ENCODE measurements at places on chromosomes 16 and 17. TPM values are rescaled to one million over a fixed set of nuclear protein-coding genes. Genes with fewer than 3 reads are reported as not detected.

C1QL1 gene
- 0.74 TPM for total RNA-seq

EPOP gene
- 0.33 TPM for total RNA-seq

MFAP4 gene
- 65.6 TPM for total RNA-seq

FA2H gene
- total RNA-seq = not detected

PIPOX gene
- total RNA-seq = 0.60 TPM

NKD1 gene
- total RNA-seq = 1.5 TPM

CENPX gene
- 26.3 TPM for total RNA-seq

NDRG4 gene
- total RNA-seq = 763 TPM

CD68 gene
- 25.5 TPM for total RNA-seq

NTN1 gene
- 60.3 TPM for total RNA-seq

SPATA32 gene
- not detected for total RNA-seq

TLCD3B gene
- not detected for total RNA-seq

HBA1 gene
- 78.7 TPM for total RNA-seq

ZNF668 gene
- 5.3 TPM for total RNA-seq

CSHL1 gene
- total RNA-seq = not detected

CLEC18C gene
- total RNA-seq = not detected

ITGAD gene
- total RNA-seq = not detected

DNAH17 gene
- not detected for total RNA-seq

CDH15 gene
- total RNA-seq = not detected

MYH3 gene
- 0.88 TPM for total RNA-seq

KRT23 gene
- total RNA-seq = 0.33 TPM

KIF2B gene
- total RNA-seq = not detected

SKA2 gene
- 37.9 TPM for total RNA-seq

HSPB9 gene
- not detected for total RNA-seq

MYOCD gene
- total RNA-seq = 57.3 TPM

DNAI2 gene
- not detected for total RNA-seq

PRAC1 gene
- not detected for total RNA-seq

KRTAP2-1 gene
- not detected for total RNA-seq

HOXB4 gene
- 0.25 TPM for total RNA-seq

TBC1D3G gene
- not detected for total RNA-seq

GINS2 gene
- total RNA-seq = 0.44 TPM

PERCC1 gene
- total RNA-seq = not detected

SKAP1 gene
- total RNA-seq = 0.27 TPM

KRT40 gene
- not detected for total RNA-seq

TMEM204 gene
- 27.1 TPM for total RNA-seq

SLC38A8 gene
- not detected for total RNA-seq

C17orf100 gene
- 0.69 TPM for total RNA-seq

TPSB2 gene
- 3.6 TPM for total RNA-seq

G6PC1 gene
- total RNA-seq = not detected

PRSS33 gene
- total RNA-seq = not detected

SLC16A5 gene
- total RNA-seq = 8.4 TPM

BAIAP3 gene
- total RNA-seq = 3.9 TPM

UBE2O gene
- 35.7 TPM for total RNA-seq

Measured in left ventricle myocardium inferior (tissue), 1 donor.